ENCODE measurements at places on chromosomes 16 and 17.

DNA sequence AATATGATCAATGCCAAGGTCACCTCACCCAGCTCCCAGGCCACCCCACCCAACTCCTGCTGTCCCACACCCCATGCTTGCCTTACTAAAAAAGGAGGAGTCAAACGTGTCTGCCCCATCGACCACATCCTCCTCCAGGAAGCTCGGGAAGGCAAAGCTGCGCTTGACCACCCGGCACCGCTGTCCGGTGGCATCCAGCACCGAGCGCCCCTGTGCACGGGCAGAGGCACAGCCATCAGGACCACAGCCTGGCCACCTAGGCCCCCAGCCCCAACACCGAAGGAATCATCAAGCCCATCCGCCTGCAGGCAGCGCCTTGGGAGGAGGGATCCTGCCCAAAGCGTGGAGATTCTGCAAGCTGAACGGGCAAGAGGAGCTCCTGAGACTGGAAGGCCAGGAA is 10.2 kb downstream of the AANAT start:
- DNase-seq = no peak

GRCh38 chr17:77571155-77571981 is 387.1 kb upstream of the TNRC6C start:
- no peak for DNase-seq

GRCh38 chr16:1669698-1670097 is 8.4 kb upstream of the JPT2 start:
- DNase-seq = no peak

DNA sequence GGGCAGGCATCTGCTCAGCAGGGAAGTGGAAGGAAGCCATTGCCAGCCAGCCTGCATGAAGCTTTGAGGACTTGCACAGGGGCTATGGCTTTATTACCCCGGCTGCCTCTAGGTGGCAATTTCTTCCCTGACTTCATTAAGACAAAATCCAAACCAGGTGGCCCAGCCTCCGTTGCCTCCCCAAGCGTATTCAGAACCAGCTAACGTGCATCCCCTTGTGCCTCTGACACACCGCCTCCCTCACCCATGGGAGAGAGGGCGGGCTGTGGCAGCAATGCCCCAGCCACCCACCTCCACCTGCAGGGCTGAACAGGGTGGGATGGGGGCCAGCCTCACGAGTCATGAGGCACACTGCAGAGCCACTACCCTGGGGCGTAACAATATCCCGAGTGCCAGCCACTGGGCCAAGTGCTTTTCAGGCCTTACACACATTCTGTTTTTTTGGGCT is 6.8 kb downstream of the KIFC3 start:
- peak; percentile 67 for DNase-seq

DNA sequence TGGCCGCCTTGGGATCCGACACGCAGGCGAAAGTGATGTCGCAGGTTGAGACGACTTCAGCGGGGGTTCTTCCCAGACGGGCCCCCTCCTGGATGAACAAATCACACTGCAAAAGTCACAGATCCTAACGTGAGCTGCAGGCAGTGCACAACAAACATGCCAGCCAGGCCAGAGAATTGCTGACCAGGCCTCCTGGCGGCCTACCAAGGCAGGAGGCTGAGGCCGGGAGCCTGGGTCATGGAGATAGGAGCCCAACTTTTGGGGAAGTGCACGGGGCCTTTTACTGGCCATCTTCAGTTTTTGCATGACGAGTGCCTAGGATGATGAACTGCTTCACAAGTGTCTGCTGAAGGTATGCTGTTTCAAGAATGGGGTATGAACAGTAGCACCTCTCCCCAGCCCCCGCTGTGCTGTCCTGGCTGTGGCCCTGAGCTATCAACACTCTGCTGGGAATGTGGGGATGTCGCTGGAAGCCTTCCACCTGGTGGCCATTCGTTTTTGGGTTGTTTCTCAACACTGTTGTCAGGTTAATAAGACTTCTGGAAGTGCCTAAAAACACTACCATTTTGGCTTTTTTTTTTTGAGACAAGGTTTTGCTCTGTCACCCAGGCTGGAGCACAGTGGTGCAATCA is 12.2 kb upstream of the ROGDI start:
- no peak for DNase-seq

GRCh38 chr16:85988306-85988705 is 89.3 kb downstream of the IRF8 start:
- no peak for DNase-seq

- no peak for DNase-seq
These were observed 133.9 kb downstream of the PARN start for GRCh38 chr16:14496047-14496770.

DNA sequence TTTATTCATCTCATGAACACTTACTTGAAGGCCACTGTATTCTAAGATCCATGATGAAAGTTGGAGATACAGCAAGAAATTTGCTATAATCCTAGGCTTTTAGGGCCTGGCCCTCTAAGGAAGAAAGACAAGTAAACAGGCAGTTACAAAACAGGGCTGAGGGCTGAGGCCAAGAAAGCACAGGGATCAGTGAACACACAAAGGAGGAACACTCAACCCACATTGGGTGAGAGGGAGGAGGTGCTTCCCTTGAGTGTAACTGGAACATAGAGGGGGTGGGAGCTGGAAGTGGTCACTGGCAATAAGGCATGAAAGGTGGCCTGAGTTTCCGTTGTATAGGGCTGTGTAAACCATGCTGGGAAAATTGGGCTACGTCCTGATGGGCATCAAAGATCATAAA is 112.2 kb downstream of the ZNF18 start:
- DNase-seq = no peak

DNA sequence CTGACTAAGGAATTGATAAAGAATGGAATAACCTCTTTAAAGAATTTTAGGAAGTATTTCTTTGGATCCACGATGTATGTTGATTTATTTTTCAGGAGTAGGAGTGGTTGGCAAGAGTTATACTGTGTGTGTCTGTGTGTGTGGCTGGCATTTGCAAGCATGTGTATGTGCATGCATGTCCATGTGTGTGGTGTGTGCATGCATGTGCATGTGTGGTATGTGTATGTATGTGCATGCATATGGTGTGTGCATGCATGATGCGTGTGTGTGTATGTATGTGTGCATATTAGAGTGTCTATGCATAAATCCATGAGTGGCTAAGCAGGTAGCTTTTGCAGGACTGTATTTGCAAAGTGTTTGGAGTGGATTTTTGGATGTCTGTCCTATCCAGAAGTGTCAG is 120.8 kb downstream of the HS3ST2 start:
- DNase-seq = no peak

DNA sequence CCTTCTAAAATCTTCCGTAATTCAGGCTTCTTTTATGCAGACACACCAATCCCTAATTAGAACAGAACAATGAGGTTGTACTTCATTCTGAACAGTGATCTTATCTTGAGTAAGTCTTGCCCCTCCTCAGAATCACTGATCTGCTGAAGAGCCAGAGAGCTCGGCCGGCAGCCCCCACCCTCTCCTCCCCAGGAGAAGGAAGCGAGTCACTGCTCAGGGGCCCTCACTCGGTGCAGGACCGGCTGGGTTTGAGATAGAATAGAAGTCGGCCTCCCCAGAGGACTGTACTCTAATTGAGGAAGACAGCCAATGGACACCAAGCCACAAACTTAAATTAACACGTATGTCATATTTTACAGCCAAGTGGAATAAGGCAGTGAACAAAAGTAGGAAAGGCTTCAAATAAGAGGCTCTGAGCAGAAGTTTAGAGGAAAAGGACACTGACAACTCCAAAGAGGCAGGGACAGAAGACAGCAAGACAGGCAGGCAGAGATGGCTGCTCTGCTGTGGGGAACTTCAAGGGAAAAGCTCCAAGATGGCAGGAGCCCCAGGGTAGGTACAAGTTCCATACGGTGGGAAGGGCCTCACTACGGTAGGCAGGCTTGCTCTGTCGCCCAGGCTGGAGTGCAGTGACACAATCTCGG is 18.6 kb downstream of the CREBBP start:
- DNase-seq = no peak

DNA sequence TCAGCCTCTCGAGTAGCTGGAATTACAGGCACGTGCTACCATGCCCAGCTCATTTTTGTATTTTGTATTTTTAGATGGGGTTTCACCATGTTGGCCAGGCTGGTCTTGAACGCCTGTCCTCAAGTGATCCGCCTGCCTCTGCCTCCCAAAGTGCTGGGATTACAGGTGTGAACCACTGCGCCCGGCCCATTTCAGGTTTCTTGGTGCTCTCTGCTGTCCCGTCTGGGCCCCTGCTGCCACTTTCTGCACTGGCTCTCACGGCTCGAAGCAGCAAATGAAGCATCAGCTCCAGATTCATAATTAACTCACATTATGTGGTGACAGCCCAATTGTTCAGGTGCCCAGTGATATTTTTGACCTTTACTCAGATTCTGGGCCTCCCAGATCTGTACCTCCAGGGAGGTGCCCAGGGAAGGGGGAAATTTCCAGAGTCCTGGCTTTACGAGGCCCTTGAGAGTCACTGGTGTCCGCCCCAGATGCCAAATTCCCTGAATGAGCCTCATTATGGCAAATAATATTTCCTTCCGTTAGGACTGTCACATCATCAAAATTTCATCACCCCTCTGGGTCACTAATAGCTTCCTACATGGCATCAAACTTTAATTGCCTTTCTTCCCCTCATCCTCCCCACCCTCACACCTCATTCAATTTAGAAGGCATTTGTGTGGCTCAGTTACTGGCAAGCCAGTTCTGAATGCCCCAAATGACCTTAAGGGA is 9.0 kb downstream of the SDK2 start:
- DNase-seq = no peak

GRCh38 chr16:19389246-19389645 is 28.4 kb upstream of the TMC5 start:
- peak; percentile 86 for DNase-seq

DNA sequence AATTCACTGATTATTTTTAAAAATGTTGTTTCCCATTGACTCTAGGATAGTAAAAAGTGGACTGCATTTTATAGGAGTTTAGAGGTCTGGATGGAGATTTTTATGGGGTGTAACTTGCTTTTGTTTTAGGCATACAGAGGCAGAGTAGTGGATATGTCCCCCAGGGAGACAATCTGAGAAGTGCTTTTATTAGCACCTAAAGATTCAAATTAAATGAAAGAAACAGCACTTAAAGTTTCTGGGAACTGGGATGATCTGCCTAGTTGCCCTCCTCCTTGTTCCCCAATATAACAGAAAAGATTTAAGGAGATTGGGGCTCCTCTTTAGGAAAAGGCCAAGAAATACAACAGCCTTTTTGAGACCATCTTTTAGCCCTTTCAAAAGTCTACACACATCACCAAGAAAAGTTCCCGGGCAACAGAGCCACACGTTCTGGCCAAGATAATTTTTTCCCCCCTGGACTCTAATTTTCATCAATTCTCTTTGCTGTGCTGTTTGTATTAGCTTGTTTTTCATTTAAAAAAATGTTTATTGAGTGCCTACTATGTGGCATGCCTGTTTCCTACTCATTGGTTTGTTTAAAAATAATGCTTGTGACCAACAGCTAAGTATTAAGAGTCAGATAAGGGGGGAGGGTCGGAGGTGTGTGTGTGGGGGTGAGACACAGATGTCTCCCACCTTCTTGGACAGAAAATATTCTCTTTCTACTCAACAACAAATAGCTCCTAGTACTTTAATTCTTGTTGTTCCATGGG is 2.5 kb upstream of the IGF2BP1 start:
- DNase-seq = no peak

- no peak for DNase-seq
These were observed 368.6 kb downstream of the CDH13 start for GRCh38 chr16:82995286-82995923.

- no peak for DNase-seq
These were observed 11.7 kb downstream of the C1QTNF1 start for GRCh38 chr17:79035686-79036085.

- DNase-seq = peak; percentile 62
These were observed 690 bp downstream of the RHOT1 start for GRCh38 chr17:32142857-32143526.

GRCh38 chr17:42428141-42428944 is 5.3 kb upstream of the CAVIN1 start:
- peak; percentile 25 for DNase-seq

DNA sequence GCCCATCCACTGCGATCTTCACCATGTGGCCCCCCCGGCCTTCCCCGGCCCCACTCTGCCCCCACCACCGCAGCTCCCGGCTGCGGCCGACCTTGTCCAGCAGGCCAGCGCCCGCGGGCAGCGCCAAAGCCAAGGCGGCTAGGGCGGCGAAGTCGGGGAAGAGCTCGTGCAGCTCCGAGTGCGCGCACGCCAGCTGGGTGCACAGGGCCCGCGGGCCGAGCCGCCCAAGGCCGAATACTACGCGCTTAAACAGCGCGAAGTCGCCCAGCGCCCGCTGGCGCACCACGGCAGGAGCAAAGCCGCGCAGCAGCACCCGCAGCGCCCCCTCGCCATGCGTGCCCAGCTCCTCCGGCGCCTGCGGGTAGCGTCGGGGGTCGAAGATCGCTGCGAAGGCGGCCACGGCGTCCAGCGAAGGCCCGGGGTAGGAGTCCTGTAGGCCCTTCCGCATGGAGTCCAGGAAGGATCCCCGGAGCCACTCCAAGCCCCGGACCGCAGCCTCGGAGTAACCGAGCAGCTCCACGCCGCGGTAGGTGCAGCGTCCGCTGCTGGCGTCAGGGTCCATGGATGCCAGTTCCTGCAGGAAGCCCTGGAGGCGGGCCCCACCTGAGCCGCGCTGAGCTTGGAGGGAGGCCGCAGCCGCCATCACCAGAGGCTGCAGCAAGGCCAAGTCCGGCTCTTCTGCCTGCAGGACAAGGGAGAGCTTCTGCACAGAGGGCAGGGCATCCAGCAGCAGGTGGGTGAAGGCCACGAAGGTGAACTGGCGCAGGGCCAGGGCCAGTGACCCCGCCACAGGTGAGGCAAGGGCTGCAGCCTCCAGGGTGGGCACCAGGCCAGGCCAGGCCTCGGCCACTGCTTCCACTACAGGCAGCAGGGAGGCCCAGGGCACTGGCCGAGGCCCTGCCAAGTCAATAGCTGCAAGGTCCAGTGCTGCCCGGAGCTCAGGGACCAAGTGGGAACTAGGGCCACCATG is 10.3 kb downstream of the C17orf113 start:
- no peak for DNase-seq

- DNase-seq = peak; percentile 76
These were observed 159.4 kb upstream of the CHMP6 start for GRCh38 chr17:80832266-80832676.

GRCh38 chr16:12341423-12341822 is 364.9 kb downstream of the SNX29 start:
- DNase-seq = no peak

DNA sequence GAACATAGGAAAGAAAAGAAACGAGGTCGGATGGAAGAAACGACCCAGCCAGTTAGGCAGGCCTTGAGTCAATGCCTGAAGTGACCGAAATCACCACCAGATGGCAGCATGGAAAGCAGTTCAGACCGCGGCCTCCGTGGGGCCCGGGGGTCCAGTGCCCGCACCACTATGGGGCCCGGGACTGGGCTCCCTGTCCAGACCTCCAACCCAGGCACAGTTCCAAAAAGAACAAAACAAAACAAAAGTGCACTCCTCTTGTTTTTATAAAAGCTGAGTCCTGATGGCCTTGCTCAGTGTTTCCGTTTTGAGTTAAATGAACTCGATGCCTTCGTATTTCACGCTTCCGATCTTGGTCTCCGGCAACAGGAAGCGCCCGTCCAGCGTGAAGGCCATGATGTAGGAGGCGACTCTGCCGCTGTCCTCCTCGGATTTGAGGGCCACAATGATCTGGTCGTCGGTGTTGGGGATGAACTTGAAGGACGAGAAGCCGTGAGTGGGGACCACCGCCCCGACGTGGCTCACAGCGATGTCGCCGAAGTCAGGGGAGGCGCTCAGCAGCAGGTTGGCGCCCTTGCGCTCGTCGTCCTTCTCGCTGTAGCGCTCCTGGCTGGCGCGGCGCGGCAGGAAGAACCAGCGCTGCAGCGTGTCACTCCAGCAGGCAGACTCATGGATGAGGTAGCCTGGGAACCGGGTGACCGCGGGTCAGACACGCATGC is 13.7 kb upstream of the LGALS3BP start:
- no peak for DNase-seq

- DNase-seq = no peak
These were observed 723.6 kb downstream of the WWOX start for GRCh38 chr16:78823027-78823426.

GRCh38 chr17:77491921-77492445 is 351.2 kb downstream of the SEC14L1 start:
- no peak for DNase-seq
